T-helper 9 cell (primary cell): ENCODE measurements at places on chromosomes 11 and 22.

GRCh38 chr22:40041366-40042137 is 46.8 kb downstream of the FAM83F start:
- no peak for DNase-seq

- no peak for DNase-seq
These were observed 68.2 kb upstream of the SHISAL1 start for GRCh38 chr22:44380756-44381486.

GRCh38 chr11:126195119-126195518 is 16.3 kb downstream of the RPUSD4 start:
- no peak for DNase-seq

DNA sequence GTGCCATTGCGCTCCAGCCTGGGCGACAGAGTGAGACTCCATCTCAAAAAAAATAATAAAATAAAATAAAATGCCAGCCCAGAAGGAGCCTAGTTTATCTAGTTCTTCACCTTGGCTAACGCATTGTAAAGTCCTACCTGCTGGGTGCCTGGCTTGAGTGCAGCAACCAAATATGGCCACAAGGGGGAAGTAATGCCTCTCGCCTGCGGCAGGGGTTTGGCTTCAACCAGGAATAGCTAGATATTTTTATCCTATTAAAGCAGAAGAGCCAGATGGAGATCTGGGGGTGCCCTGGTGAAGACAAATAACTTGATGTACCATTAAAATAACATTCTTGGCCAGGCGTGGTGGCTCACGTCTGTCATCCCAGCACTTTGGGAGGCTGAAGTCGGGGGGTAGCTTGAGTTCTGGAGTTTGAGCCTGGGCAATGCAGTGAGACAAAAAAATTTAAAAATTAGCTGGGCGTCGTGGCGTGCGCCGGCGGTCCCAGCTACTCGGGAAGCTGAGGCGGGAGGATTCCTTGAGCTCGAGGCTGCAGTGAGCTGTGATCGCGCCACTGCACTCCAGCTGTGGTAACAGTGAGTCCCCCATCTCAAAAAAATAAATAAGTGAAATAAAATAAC is 20.6 kb upstream of the PLEKHB1 start:
- peak; percentile 50 for DNase-seq

GRCh38 chr22:46055911-46056545 is 79.1 kb upstream of the WNT7B start:
- DNase-seq = no peak

GRCh38 chr11:63478896-63479295 is 12.1 kb downstream of the PLAAT5 start:
- peak; percentile 21 for DNase-seq

DNA sequence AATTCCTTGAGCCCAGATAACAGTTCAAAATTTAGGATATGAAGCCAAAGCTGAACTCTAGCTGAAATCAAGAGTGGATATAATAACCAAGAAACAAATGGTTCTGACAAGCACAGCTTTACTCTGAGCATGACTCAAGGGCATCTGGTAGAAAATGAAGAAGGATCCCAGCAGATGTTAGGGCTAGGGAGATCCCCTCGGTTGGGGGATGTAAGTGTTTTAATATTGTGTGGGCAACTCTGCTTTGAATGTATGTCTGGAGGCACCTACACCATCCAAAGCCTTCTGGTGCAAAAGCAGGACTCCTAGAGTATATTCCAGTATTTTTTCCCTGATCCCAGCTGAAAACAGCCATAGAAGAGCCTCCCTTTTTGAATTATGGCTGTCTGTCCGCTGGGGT is 61.7 kb downstream of the FLI1 start:
- DNase-seq = no peak

- no peak for DNase-seq
These were observed 114.7 kb downstream of the RBFOX2 start for GRCh38 chr22:35913925-35914324.

DNA sequence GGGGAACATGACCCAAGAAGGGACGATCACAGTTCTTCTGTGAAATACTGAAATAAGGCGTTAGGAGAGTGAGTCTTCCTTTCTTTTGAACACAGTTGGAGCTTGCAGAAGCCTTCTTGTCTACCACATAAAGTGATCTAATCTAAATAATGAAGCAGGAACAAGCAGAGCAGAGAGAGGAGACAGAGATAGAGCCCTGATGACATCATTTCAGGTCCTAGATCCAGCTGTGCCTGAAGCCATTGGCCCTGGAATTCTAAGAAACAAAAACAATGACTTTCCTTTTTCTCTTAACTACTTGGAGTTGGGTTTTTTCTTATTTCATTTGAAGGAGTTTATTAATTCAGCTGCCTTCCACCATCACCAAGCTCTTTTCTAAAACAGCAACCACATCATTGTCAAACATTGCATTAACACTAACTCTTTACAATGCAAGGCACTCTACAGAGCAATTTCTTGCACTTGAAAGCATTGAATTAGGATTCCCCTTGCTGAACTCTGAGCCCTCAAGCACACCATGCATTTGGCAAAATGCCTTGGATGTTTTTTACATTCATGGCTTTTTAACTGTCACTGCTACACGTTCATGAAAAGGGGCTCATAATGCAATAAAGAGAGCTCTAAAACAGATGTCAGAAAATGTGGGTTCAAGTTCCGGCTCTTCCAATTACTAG is 117.2 kb upstream of the TIMP3 start:
- no peak for DNase-seq

GRCh38 chr11:1656670-1657069 is 27.1 kb downstream of the KRTAP5-5 start:
- no peak for DNase-seq

DNA sequence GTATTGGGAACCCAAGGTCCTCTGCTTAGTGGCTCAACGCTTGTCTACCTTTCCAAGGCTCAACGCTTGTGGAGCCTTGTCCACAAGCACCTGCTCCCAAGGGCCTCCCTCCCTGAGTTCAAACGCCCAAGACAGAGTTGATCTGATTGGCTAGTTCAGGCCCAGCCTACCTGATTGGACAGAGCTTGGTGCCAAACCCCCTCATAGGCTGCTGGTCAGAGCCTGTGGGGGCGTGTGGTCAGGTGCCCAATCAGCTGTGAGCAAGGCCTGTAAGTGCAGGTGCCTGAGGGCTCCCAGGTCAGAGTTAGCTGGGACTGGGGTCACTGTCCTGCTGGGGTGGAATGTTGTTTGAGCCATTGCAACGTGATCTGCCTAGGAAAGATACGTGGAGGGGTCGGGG is 16.9 kb upstream of the TMPRSS6 start:
- DNase-seq = no peak

DNA sequence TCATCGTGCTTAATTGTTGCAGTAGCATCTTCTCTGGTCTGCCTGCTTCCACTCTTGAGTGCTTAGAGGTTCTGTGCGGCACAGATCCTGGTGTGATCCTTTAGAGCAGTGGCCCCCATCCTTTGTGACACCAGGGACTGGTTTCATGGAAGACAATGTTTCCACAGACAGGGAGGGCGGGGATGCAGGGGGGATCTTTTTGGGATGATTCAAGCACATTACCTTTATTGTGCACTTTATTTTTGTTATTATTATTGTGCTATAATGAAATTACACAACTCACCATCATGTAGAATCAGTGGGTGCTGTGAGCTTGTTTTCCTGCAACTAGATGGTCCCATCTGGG is 76.8 kb upstream of the SHANK2 start:
- no peak for DNase-seq

DNA sequence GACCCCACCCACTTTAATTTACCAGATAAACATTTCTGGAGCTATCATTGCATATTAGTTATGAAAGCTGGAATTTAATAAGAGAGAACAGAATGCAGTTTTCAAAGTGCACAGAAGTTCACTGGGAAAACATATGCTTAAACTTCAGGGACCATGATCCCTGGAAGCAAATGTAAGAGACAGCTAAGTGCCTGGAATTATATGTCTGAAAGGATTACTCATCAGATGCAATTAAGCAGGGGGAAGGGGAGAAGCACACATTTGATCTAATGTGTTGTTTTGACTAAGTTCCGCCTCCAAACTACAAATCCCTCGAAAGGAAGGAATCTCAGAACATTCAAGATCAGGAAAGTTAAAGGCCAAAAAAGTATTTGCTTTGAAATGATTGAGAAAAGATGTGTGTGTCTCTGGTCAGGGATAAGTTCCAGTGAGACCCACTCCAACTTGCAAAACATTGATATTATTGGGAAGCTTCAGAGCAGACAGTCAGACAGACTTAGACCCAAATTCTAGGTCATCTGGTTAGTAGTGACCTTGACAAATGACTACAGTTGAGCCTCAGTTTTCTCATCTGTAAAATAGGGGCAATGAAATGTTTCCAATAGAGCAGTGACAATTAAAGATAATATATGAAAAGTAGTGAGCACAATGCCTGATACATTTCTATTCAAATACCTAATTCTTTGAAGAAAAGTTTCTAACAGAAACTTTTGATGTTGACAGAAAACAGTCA is 147.6 kb downstream of the ME3 start:
- no peak for DNase-seq
